ENCODE measurements at places on chromosomes 1 and 21. TPM values are rescaled to one million over a fixed set of nuclear protein-coding genes. Genes with fewer than 3 reads are reported as not detected.

- no peak for DNase-seq
Observed at GRCh38 chr1:181608948-181609347, 125.6 kb downstream of the CACNA1E start.

Gene ZNF678
- polyA plus RNA-seq, result 14.9 TPM

- DNase-seq, result no peak
Observed at GRCh38 chr21:38506661-38507281, 8.5 kb upstream of the ERG start.

GRCh38 chr1:161905269-161905884 is 118.3 kb downstream of the OLFML2B start:
- no peak for DNase-seq

- no peak for DNase-seq
Observed at GRCh38 chr21:27212441-27212840, 245.6 kb upstream of the ADAMTS5 start.

- DNase-seq, result no peak
Observed at GRCh38 chr1:180192172-180192571, 37.5 kb downstream of the QSOX1 start.

Gene GNAT2
- not detected for polyA plus RNA-seq

DNA sequence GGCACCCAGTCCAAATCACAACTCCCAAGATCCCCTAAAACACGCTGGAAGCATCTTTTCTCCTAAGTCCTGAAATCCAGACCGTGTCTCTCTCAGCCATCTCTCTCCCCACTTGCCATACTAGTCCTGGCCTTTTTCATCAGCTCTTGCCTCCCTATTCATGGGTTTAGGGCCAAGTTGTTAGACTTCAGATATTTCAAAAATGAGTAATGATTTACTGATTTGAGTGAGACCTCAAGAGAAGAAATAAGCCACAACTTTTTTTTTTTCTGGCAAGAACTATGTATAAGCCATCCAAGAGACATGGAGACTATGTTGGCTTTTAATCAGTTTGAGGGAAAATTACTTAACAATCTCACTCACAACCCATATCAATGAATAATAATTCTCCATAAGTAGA is 62.5 kb downstream of the TBX15 start:
- no peak for DNase-seq

DNA sequence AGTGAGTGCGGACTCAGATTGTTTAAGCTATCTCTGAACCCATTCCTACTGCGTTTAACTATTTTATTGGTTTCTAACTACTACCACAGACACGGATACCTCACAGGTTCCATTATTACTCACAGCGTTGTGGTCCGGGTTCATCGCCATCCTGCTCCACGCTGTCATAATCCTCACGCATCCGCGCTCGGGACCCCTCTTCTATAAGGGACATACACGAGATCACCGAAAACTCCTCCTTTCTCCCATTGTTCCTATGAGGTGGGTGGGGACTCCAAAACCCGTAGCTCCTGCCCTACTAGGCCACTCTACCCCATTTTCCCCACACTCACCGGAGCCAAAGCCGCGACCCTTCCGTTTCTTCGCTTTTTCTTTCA is 610 bp downstream of the RBM8A start:
- no peak for DNase-seq

Gene BATF3
- polyA plus RNA-seq, result 1.4 TPM

DNA sequence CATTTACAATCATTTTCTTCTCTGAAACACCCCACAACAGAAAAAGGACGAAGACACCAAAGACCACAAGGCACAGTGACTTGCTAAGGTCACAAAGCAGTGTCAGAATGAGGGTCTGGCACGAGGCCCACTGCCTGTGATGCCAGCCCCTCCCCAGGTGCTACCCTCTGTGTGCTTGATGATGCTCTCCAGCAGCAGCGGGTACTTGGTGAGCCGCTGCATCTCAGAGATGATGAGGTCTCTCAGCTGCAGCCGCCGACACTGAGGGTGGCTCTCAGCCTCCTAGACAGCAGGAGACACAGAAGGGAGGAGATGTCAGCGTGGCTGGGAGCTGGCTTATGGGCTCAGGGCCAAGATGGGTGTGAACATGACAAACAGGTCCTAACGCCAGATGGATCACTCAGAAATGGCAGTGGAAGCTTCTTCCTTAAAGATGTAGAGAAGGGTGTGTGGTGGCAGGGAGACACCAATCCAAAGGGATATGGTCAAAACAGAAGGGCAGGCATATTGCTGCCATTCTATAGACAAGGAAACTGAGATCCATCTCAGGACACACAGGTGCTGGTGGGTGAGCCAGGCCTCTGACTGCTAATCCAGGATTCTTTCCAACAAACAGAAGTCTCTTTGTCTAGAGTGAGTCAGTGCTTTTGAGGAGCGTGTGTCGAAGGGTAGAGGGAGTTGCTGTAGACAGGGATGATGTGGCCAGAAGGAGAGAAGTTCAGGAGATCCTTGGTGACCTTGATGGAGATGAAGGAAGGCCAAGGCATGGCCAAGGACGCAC is 25.6 kb downstream of the LRRC71 start:
- no peak for DNase-seq

DNA sequence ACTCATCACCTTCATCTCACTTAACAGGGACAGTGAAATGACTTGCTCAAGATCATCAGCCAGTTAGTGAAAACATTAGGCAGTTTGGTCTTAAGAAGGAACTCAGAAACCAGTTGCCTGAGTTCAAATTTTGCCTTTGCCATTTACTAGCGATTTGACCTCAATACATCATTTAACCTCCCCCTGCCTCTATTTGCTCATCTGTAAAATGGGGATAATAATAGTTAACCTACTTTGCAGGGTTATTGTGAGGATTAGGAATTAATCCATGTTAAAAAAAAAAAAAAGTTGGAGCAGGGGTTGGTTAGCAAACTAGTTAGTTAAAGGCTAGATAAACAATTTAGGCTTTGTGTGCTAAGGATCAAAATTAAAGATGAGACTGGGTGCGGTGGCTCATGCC is 10.6 kb upstream of the TACSTD2 start:
- no peak for DNase-seq

DNA sequence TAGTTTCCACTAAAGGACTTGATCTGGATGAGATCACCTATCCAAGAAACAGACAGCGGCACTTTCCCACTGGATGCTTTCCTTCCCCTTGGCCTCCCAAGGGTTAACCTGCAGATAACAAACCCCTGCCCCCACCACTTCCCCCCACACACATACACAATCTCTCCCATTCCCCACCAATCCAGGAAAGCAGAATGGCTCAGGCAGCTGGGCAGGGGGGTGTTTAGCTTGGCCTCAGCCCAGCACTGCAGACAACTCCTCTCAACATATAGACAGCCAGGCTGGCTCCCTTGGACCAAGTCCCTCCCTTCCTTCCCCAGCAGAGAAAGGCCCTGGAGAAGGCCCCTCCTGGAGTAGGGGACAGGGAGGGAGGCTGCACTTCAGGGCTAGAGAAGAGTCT is 24.6 kb downstream of the PLEKHA6 start:
- no peak for DNase-seq

Gene S100A14
- polyA plus RNA-seq, result 25.9 TPM

GRCh38 chr1:21724570-21724969 is 55.4 kb upstream of the RAP1GAP start:
- DNase-seq, result no peak

Gene TAS1R1
- 0.11 TPM for polyA plus RNA-seq

DNA sequence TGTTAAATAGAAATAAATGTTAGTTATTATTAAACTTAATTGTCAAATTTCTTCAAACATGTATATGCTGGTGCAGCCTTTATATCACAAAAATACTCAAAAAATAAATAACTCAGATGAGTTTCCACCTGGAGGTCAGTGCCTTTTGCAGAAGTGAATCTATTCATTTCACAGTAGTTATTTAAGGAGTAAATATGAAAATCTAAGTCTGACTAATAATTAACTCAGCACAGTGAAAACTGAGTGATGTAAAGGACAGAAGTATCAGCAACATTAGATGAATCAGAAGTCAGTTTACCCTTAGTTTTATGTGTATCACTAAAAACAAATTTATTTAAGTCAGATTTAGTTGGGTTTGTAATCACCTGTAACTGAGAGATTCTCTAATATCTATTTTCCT is 2135.4 kb downstream of the MRPL39 start:
- no peak for DNase-seq

- no peak for DNase-seq
Observed at GRCh38 chr1:119564548-119564947, 57.5 kb downstream of the HSD3B1 start.

GRCh38 chr1:214634267-214634666 is 31.3 kb downstream of the CENPF start:
- no peak for DNase-seq

GRCh38 chr1:230753586-230754251 is 6.5 kb downstream of the CAPN9 start:
- no peak for DNase-seq

GRCh38 chr1:31617916-31618746 is 642 bp downstream of the HCRTR1 start:
- peak; percentile 51 for DNase-seq

Gene DLGAP3
- polyA plus RNA-seq, result 2.9 TPM

- DNase-seq, result no peak
Observed at GRCh38 chr1:45044916-45045315, 32.9 kb downstream of the UROD start.

Gene SYDE2
- polyA plus RNA-seq, result 9.4 TPM

DNA sequence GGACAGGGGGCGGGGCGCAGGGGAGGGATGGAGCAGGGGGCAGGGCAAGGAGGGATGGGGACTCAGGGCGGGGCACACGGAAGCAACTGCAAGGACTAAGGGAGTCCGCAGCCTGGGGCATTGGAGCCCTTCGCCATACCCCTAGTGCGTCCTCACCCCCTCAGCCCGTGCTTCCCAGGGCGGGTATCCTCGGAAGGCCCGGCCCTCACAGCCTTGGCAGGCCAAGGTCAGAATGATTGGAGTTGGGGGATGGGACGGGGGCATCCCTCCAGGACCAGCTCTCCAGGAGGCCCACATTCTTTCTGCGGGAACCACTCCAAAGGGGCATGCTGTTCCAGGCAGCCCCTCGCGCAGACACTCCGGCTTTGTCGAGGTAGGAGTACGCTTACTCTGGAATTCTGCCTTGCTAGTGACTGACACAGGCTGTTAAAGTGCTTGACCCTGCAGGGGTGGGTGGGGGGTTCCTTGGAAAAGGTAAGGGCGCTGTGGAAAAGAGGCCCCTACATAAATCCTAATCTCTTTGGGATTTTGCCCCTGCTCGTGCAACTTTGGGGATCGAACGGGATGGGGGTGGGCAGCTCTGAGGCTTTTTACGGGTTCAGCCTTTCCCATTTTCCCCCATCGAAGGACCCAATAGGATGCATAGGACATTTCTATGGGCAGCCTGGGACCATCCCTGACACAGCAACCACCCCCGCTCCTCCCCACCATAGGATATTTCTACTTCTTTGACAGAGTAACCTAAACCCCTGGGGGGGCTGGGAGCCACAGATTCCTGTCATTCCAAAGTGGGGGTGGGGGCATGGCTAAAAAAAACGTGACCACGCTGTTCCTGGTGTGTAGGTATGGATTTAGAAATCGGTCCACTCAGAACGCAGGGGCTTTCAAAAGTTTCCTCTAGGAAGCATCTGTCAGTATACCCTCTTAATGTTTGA is 738 bp upstream of the TRIM11 start:
- no peak for DNase-seq

DNA sequence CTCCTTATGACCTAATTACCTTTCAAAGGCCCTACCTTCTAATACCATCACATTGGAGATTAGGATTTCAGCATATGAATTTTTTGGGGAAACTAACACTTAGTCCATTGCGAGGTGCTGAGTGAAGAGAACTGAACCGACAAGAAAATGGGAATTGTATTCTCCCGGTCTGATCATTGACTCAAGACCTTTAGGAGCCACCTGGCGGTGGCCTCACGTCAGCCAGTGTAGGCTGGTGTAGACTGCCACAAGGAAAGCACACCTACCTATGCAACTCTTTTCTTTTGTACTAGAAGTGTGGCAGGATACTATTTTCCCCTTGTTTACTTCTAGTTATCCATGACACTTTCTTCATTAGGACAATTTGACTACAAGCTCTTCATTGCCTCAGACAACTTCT is 333.5 kb upstream of the B3GALT2 start:
- no peak for DNase-seq

Gene PLEKHN1
- 0.13 TPM for polyA plus RNA-seq

GRCh38 chr21:44368711-44369446 is 15.5 kb downstream of the TRPM2 start:
- DNase-seq, result no peak

- no peak for DNase-seq
Observed at GRCh38 chr1:102693345-102693744, 415.0 kb downstream of the COL11A1 start.

DNA sequence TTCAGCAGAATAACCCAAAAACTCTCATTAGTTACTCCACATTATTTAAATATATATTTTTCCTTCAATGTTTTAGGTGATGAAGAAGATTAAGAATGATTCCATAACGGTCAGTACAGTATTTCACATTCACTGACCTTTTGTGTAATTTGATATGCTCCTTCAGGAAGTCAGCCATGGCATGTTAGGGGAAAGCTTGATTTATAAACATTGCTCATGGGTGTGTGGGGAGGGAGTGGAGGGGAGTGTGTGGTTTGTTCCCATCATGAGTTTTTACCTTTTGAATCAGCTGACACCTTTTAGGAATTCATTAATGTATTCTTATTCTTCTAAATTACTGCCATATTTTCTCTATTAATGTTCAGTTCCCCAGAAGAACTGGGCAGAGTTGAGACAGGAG is 240.2 kb downstream of the ATG4C start:
- no peak for DNase-seq

DNA sequence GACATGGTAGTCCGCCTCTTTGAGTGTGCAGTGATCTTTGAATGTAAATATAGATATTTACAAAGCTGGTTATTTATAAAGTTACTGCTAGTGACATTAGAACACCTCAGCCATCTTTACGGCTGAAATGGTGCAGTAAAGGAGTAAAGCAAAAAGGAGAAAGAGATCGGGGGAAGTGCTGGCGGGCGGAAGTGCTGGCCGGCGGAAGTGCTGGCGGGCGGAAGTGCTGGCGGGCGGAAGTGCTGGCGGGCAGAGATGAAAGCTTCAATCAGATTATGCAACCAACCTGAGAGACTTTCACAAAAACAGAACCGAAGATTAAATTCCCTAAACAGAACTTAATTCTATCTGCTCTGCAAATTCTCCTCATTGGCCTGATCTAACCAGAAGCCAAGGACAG is 1.4 kb upstream of the OR14A16 start:
- DNase-seq, result no peak

- DNase-seq, result no peak
Observed at GRCh38 chr1:154419620-154420571, 14.8 kb downstream of the IL6R start.

- DNase-seq, result no peak
Observed at GRCh38 chr1:24935615-24936484, 5.8 kb upstream of the RUNX3 start.

- no peak for DNase-seq
Observed at GRCh38 chr1:232476538-232476950, 153.4 kb downstream of the SIPA1L2 start.

DNA sequence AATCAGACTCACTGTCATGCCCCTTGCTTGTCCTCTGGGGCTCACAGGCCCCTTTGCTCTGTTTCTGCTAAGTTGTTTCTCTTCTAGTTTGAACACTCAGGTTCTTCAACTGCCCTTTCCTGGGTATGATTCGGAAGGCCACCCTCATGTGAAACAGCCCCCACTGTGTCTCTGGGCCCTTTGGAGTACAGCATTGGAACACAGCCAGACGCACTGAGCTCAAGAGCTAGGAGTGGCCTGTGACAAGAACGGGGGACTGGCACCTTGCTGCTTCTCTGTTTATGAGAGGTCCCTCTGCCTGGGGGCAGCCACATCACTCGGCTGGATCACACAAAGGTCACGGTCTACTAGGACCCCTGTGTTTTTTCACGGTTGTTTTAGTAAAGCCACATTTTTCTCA is 114.4 kb upstream of the ZC3H12A start:
- no peak for DNase-seq

- no peak for DNase-seq
Observed at GRCh38 chr1:3915551-3916121, 15.6 kb upstream of the C1orf174 start.

Data from left renal cortex interstitium (tissue), 4 donors.